Colonic mucosa (tissue), 4 donors: ENCODE measurements at places on chromosomes 16 and 17. TPM values are rescaled to one million over a fixed set of nuclear protein-coding genes. Genes with fewer than 3 reads are reported as not detected.

HP gene
- total RNA-seq, result 5.7 TPM

TLCD3B gene
- 0.16 TPM for total RNA-seq

GRCh38 chr16:8053437-8053836 lies 536.9 kb downstream of the TMEM114 start:
- no peak for DNase-seq
- H3K27me3 ChIP-seq, result no peaks in the 10 kb centered on the region
- H3K4me3 ChIP-seq, result no peak overlapping the region

- H3K4me3 ChIP-seq, result no peak overlapping the region
- H3K36me3 ChIP-seq, result no peaks in the 10 kb centered on the region
- no peaks in the 10 kb centered on the region for H3K4me1 ChIP-seq
- no peak for DNase-seq
Measured at GRCh38 chr16:9374061-9374460, 282.6 kb downstream of the HAPSTR1 start.

- H3K27ac ChIP-seq, result no peak overlapping the region
- no peaks in the 10 kb centered on the region for H3K4me1 ChIP-seq
- no peaks in the 10 kb centered on the region for H3K36me3 ChIP-seq
- H3K4me3 ChIP-seq, result no peak overlapping the region
Measured at GRCh38 chr16:1812732-1813163, 13.9 kb downstream of the HAGH start.
